ENCODE measurements at places on chromosomes 7 and 10.
A peak's percentile ranks its signal among the peaks of the same experiment; 100 is the strongest.

DNA sequence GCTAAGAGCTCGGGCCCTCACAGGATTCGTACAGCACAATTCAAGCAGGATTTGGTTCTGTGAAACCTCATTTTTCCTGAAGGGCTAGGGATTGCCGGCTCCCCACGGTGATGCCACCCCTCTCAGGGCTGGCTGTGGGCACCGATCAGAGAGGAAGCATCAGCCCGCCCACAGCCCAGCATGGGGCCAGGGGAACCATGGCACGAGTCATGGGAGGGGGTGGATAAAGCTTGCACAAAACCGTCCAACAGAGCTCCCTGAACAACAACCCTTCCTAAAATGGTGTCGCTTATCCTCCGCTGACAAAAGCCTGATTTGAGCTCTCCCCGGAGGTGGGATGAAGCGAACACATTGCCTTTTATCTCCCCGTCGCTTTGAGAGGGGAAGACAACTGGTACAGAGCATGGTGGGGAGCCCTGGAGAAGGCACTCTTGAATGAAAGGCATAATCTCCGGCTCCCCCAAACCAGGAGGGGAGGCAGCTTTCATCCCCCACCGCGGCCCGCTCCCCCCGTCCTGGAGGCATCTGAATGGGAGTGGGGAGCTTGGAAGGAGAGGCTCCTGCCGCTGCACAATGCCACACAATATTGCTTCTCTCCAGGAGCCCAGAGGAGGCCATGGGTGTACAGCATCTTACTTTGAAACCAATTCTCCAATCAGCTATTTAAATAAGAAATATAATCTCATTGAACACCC lies 144.0 kb downstream of the RPS24 start:
- no peak for DNase-seq

DNA sequence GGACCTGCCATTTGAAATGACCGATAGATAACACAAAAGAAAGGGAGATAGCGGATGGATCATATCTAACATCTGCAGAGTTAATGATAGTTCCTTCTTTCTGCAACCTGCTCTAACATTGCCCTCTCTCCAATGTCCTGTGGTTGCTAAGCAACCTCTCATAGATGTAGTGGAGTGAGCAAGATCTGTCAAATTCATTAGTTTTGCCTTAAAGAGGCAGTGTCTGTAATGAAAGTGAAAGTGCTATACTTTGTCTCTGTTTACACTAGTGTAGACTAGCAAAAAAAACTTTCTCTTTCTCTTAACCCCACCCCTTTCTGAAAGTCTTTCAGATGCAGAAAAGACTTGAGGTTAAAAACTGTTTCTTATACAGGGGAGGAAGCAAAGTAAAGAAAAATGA lies 1196.9 kb downstream of the SORCS3 start:
- DNase-seq = peak; percentile 28

GRCh38 chr10:113594652-113595051 lies 41.8 kb downstream of the HABP2 start:
- no peak for DNase-seq

- no peak for DNase-seq
These were observed 228.0 kb downstream of the EXOC4 start for GRCh38 chr7:133480868-133481267.

DNA sequence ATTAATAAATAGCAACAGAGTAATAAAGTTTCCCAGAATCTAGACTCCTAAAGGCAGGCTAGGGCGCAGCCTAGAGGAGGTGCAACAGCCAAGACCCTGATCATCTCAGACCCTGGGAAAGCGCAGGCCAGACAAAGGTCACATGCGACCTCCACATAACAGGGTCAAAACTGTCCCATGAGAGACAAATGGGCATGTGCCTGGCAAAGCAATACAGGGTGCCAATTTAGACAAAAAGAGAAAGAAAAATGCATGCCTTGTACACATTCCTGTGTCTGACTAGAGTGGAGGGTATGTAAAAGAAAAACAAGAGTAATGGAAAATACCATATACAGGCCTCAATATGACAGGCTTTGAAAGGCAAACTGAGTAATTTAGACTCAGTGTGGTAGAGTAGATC lies 22.2 kb downstream of the MPP7 start:
- DNase-seq = no peak

GRCh38 chr10:70974920-70975319 lies 86.6 kb upstream of the PCBD1 start:
- no peak for DNase-seq

- no peak for DNase-seq
These were observed 87.6 kb downstream of the SH3PXD2A start for GRCh38 chr10:103767756-103768155.

DNA sequence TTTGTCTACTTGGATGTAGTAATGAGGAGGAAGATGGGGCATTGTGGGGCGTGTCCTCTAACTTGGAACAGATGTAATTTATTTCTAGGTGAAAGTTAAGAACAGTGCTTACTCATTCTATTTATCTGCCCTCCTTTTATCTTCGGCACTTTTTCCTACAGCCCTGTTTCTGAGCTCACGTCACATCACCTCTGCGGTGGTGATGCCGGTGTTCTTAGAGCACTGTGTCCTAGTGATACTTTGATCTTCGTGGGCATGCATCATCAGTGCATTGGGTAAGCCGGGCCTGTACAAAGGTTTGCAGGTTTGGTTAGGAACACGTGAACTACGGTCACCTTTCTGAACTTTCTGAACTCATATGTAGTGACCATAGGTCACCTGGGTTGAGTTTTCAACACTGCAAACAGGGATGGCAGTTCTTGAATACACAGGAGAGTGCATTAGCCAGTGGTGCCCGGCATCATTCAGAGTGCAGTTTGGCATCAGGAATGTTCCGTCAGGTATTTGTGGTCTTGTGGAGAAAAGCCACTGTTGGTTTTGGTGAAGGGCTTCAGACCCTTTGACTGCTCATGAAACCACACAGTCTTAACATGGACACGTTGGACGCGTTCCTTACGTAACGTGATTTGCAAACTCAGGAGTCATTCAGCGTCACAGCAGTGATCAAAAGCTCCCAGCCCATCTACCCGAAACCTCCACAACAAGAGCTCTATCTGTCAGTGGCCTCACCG lies 5.6 kb downstream of the POR start:
- no peak for DNase-seq

DNA sequence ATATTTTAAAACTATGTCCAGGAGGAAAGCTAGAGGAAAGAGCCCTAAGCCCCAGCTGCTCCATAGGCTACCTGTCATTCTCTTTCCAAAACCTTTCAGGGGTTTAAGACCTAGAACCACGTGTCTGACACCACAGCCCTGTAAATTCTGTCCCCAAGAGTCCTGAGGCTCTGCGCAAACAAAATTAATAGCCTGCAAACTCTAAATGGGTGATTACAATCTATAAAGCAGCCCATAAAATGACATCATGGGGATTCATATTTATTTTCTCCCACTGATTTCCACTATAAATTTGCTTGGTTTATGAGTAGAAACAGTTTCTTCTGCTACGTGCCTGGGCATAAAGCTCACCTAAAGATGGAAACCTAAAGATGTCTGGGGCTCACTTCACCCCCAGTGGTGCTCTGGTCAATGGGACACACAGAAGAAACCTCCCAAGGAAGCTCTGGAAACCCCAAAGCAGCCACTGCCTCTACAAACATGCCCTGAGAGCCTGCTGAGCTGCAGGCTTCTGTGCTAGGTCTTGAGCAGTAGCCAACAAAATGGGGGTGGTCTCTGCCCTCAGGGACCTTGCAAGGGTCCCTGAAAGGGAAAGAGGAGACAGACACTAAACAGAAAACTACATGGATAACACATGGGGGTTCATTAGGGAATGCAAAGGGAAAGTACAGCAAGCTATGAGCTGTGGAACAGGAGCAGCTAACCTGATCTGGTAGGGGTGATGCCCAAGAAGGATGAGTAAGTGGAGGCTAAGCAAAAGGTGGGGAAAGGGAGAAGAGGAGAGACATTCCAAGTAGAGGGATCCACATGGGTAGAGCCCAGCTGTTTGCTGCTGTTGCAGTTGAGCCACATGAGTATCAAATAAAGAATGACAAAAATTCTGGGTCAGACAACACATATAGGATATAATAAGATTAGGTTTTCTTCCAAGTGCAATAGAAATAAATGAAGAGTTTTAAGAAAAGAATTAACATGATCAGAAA lies 331.7 kb downstream of the KCNMA1 start:
- no peak for DNase-seq

DNA sequence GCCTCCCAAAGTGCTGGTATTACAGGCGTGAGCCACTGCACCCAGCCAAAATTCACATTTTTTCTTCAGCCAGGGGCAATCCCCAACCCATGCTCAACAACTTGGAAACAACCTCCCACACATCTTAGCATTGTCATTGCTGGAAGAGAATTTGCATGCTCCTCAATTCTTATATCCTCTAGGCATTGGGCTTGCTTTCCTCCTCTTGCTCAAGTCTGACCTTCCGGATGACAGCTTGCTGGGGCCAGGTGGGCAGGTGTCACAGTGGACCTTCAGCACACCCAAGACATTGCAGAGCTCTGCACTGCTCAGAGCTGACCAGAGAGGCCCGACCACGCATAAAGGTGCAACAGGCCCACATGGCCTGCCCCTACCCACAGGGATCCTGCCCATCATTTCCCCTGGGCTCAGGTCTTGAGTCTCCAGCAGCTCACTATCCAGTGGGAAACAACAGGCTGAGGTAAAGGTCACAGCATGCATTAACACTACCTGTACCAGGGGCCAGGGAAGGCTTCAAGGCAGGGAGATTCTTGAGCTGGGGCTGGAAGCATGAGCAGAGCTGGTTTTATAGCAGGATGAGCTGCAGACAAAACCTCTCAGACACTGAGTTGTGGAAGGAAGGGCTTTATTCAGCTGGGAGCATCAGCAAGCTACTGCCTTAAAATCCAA lies 6.8 kb upstream of the GPR15LG start:
- no peak for DNase-seq

DNA sequence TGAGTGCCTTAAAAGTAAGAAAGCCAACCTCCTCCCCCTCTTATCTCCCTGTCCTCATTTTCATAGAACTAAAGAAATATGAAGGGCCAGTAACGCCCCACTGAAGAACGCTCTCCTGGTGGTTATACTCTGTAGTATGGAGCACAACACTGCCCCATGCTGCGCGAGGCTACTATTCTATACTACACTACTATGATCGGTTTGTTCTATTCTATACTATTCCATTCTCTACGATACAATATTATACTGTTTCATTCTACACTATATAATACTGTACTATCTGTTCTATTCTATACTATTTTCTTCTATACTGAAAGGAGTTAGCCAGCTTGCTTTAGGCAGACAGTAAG lies 34.8 kb downstream of the DIP2C start:
- DNase-seq = no peak

GRCh38 chr10:132909491-132910071 lies 32.8 kb downstream of the CFAP46 start:
- DNase-seq = no peak

- DNase-seq = no peak
These were observed 1.9 kb upstream of the NRF1 start for GRCh38 chr7:129609666-129610065.

GRCh38 chr10:22230158-22230833 lies 12.5 kb upstream of the EBLN1 start:
- DNase-seq = peak; percentile 63

DNA sequence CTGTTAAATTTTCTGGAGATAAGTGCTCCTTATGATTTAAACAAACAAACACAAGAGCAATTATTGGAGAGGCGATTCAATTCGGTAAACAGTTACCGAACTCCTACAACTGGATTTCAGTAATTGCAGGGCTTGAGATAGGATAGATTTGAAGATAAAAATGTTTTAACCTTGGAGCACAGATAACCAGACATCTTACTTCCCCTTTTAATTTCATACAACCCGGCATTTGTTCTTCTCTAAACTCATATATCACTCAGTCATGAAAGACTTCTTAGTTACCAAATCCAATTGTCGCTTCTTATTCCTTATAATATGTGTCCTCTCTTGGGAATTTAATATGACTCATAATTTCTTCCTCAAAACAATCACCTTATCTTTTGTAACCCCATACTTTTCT lies 235.9 kb upstream of the CSTF2T start:
- DNase-seq = no peak

GRCh38 chr7:98629001-98629431 lies 11.9 kb downstream of the NPTX2 start:
- DNase-seq = no peak

DNA sequence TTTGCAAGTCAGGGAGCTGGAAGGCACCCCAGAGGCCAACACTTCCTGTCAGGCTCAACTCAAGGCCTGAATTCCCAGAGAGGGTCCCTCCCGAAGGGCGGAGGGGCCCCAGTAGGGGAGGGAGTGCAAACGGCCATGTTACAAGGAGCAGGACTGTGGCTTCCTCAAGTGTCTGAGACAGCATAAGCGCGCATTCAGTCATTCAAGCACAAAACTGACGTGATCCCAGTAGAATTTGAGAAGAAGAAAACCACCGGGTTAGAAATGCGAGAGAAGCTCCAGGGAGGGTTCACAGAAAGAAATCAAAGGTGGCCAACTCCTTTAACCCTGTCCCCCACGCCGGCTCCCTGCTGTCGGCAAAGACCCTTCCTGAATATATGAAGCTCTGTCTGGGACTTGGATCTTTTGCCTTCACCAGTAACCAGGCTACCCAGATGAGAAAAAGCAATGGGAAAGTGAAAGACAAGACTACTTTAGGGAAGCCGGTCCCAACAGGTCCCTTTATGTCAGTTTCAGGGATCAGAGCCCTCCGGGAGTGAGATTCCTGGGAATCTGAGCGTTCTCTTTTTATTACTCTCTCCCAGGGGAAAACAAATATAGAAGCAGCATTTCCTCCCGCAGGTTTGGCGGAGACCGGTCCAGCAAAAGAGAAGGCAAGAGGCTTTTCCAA lies 1.3 kb downstream of the AFAP1L2 start:
- no peak for DNase-seq

DNA sequence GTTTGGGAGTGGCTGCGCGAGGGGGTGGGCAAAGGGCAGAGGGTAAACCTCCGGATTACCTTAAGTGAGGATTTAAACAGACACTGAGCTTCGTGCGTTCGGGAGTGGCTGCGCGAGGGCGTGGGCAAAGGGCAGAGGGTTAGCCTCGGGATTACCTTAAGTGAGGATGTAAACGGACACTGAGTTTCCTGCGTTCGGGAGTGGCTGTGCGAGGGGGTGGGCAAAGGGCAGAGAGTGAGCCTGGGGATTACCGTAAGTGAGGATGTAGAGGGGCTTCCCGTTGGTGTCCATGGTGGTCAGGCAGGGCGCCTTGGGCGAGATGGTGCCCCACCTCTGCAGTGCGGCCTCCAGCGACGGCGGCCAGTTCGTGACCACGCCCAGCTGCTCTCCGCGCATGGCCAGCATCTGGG lies 275.8 kb downstream of the DIP2C start:
- DNase-seq = no peak

GRCh38 chr10:121069061-121069850 lies 218.1 kb downstream of the WDR11 start:
- DNase-seq = peak; percentile 98

DNA sequence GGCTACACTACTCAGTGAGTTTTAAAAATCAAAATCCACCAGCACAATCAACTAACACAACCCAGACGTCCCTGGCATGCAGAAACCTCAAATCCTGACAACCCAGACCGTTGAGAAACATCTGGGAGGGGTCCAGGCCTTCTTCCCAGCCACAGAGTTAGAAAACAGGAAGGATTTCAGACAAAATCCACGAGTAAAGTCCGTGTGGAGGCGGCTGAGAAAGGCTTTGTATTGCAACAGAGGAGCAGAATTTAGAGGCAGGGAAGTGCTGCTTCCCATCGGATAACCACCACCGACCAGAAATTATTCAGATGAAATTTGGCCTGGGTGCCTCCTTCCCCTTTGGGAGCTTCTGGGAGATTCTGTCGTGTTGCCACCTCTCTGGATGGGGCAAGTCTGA lies 61.5 kb downstream of the TNS3 start:
- peak; percentile 86 for DNase-seq

- no peak for DNase-seq
These were observed 775 bp downstream of the STARD3NL start for GRCh38 chr7:38178695-38179344.

GRCh38 chr10:130744631-130745030 lies 566.9 kb downstream of the TCERG1L start:
- no peak for DNase-seq
